ENCODE measurements at places on chromosomes 2 and 18.

GRCh38 chr18:3720818-3721545, 271.0 kb downstream of the TGIF1 start:
- no peak for DNase-seq

- peak; percentile 59 for DNase-seq
Measured at GRCh38 chr18:3481696-3482210, 31.8 kb downstream of the TGIF1 start.

DNA sequence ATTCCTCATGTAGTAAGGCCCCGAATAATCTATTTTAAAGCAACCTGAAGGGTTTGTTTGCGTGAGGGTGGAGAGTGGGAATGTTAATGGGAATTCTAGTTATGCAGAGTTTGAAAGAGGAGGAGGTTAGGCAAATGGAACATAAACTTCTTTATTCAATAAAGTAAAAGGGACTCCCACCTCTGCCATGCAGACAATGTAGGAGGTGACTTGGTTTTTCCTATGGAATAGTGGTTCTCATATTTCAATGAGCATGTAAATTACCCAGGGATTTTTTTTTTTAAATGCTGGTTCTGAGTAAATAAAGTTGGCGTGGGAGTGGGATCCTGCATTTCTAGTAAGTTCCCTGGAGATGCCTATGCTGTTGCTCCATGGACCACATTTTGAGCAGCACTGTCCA, 367.9 kb downstream of the THSD7B start:
- DNase-seq: peak; percentile 27

GRCh38 chr18:21996351-21996826, 173.0 kb upstream of the GATA6 start:
- no peak for DNase-seq

DNA sequence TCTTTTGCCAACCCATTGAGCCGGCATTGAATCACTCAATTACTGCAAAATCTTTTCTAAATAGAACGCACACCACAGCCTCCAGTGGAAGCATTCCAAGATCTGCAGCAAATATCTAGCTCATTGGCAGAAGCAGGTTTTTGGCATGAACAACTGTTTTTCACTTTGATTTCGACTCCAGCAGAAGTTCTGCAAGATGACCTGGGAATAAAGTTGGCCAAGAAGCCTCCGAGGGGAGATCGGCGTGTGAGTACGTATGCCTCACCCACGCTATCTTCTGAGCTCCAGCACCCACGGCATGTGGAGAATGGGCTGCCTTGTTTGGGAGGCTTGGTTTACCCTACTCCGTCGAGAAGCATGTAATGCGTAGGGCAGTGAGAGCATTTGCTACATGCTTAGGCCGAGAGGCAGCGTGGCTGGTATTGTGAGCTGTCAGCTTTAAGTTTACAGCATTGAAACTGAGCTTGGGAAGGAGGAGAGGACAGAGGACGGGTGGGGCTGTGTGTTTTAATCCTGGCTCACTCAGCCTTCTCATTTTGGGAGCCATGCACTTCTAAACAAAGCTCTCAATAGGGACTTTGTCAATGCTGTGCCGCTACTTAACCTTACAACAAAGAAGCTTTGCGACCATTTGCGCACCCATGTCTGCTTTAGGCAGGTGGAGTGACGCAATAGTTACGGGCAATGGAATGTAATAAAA, 10.5 kb downstream of the PCARE start:
- DNase-seq: no peak
